Right cardiac atrium (tissue), 5 donors: ENCODE measurements at places on chromosomes 2 and 18. TPM values are rescaled to one million over a fixed set of nuclear protein-coding genes. Genes with fewer than 3 reads are reported as not detected.

The INPP5D gene
- polyA plus RNA-seq, result 3.6 TPM

The GREB1 gene
- 4.6 TPM for polyA plus RNA-seq

The BMP10 gene
- polyA plus RNA-seq, result 153 TPM

The CYP1B1 gene
- polyA plus RNA-seq, result 10.1 TPM

The KCNIP3 gene
- polyA plus RNA-seq, result 3.9 TPM

The LINC00305 gene
- polyA plus RNA-seq, result not detected

The TGFA gene
- polyA plus RNA-seq, result 0.81 TPM

The SP140 gene
- 0.36 TPM for polyA plus RNA-seq

The MYO1B gene
- 6.0 TPM for polyA plus RNA-seq

The SLC39A6 gene
- polyA plus RNA-seq, result 5.5 TPM

The RGPD5 gene
- polyA plus RNA-seq, result 8.9 TPM
